ENCODE measurements at places on chromosomes 1 and 21.

- DNase-seq = no peak
These were observed 74.9 kb downstream of the CCDC18 start for GRCh38 chr1:93255222-93256079.

- DNase-seq = no peak
These were observed 29.4 kb downstream of the FOXJ3 start for GRCh38 chr1:42305639-42306038.

DNA sequence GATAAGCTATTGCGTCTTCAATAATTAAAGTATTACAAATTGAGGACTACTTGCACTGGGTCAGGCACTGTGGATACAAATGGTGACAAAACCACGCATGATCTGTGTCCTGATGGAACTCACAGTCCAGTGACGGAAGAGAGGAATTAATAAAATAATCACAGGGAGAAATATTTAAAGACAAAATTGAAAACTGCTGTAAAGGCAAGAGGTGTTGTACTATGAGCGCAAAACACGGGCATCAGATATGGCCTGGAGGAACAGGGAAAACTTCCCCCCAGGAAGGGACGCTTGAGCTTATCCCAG is 16.6 kb upstream of the SLAMF6 start:
- DNase-seq = no peak

DNA sequence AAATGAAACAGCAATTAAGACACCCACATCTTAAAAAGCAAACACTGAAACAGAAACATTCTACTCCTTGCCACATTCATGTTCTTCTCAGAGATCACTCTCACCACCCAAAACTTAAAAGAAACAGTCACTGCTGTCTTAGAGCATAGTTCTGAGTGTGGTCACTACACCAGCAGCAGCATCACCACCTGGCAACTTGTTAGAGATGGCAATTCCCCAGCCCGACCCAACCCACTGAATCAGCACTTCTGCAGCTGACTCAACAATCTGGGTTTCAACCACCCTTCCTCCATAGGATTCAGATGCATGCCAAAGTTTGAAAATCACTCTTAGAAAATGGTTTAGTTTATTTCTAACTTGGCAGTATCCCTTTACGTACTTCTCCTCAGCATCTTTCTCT is 126.1 kb downstream of the CDC42BPA start:
- no peak for DNase-seq

DNA sequence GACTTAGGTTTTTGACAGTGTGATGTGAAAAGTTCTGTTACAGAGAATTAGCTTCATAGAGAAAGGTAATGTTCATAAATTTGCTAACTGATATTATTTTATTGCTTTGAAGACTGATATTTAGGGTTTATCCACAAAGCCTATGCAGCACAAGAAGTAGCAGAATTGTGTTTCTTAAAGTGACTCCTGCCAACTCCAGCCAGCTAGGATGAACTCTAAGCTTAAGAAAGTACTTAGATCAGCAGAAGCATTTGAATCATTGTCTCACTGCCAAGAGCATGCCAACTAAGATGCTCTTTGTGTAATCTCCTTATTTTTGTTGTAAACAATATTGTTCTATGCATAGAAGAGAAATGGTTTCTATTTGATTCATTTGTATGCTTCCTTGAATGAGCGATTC is 589.4 kb upstream of the ADGRL4 start:
- no peak for DNase-seq

GRCh38 chr1:13570924-13571323 is 12.7 kb upstream of the PDPN start:
- no peak for DNase-seq

DNA sequence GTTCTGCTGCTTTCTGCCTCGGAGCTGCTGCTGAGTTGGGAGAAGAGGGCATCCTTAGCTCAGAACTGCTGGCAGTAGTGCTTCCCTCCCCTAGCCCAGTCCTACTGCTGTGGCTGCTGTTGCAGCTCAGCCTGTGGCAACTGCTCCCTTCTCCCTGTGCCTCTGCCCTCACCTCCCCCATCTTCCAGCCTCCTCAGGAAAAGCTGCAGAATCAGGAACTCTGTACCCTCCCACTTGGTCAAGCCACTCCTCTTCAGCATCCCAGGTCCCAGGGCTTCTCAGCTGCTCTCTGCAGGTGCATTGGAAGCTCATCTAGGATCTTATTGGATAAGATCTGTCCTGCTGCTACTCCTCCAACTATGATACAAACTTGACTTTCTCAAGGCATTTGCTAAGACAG is 316.7 kb downstream of the BRINP2 start:
- no peak for DNase-seq

- DNase-seq = no peak
These were observed 546 bp upstream of the ZNF697 start for GRCh38 chr1:119648620-119649004.

All from sigmoid colon (tissue), 7 donors.